Stimulated activated naive B cell treated with anti-CD40 and anti-IgM and Interleukin-4, amounts not matched to agents 10 μg/mL and 1 μg/mL and 100 μg/mL, for 72 hours (primary cell): ENCODE measurements at places on chromosomes 3 and 15.

GRCh38 chr15:52784799-52785671, 5.1 kb downstream of the ONECUT1 start:
- DNase-seq = no peak

DNA sequence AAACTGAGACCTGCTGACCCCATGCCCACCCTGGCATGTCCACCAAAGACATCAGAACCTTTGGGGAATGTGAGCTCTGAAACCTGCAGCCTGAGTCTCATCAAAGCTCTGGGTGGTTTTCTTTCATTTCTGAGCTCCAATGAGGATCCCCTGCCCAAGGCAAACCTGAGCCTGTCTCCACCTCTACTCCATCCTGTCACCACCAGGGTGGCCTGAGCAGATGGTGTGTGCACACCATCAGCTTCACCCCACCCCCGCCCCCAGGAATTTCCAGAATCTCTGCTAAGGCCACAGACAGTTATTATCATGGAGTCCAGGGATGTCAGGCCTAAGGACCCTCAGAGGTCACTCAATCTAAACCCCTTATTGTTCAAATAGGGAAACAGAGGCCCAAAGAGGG, 1.3 kb downstream of the XIRP1 start:
- DNase-seq = no peak

DNA sequence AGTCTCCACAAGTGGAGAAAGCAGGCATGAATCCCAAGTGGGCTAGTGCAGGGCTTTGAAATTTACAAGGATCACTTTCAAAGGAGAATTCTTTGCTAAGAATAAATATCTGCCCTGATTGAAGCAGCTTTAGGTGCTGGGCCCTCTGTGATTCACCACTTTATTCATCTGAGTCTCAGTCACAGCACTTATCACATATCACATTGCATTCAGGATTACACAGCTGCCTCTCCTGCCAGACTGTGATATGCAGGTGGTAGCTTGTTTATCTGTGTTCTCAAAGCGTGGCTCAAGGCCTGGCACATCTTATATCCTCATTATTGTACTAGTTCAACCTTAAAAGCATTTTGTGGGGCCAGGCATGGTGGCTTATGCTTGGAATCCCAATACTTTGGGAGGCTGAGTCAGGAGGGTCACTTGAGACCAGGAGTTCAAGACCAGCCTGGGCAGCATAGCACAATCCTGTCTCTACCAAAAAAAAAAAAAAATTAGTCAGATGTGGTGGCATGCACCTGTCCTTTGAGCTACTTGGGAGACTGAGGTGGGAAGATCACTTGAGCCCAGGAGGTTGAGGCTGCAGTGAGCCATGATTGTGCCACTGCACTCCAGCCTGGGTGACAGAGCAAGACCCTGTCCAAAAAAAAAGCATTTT, 156.9 kb upstream of the EIF1B start:
- DNase-seq = no peak

- DNase-seq = no peak
Observed at GRCh38 chr3:51500632-51501131, 867 bp upstream of the DCAF1 start.

DNA sequence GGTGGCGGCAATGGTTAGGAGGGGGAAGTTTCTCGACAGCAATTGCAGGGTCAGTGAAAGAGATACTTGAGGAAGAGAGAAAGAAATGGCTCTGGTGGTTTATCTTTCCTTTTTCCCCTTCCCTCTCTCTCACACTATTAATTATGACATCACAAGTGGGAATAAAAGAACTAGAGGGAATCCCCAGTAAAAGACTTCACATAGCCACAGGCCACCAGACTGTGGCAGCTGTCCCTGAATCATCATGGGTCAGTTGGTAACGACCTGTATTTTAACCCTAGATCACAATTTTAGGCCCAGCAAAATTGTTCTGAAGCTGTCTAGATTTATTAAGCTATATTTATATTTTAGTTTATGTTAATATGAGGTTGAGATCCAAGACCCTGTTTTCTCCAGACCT, 40.3 kb downstream of the MBNL1 start:
- no peak for DNase-seq

GRCh38 chr3:81829937-81830336, 68.5 kb upstream of the GBE1 start:
- no peak for DNase-seq

DNA sequence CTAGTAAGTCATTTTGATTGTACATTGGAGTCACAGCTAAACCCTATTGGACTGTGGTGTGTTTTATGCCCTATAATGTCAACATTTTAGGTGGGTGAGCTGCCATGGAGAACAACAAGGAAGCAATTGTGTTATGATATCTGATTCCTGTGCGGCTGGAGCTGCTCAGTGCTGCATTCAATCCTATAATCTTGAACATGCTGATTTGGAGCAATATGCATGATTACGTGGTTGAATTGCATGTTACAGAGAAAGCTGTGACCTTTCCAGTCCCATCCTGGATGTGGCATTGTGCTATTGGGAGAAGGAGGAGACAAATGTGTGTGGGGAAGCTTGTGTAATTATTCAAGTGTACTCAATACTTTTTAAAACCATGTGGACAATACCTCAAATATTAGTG, 20.1 kb upstream of the C3orf49 start:
- no peak for DNase-seq

DNA sequence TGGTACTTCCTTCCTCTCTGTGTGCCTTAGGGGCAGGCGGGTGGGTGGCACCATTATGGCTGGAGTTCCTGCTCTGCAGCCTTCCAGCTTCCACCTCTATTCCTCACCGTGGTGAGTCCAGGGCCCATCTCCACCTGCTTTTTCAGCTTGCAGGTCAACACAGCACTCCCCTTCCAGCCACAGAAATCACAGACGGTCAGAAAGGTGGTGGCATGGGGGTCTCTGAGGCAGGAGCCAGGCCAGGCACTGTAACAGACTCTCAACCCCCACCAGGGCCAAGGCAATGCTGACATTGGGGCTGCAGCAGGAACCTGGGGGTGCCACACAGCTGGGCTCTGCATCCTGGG, 16.6 kb downstream of the KLF15 start:
- no peak for DNase-seq

GRCh38 chr3:10757821-10758130, 58.3 kb upstream of the SLC6A11 start:
- DNase-seq = no peak

- no peak for DNase-seq
Observed at GRCh38 chr3:143122089-143122430, 2.5 kb downstream of the CHST2 start.

DNA sequence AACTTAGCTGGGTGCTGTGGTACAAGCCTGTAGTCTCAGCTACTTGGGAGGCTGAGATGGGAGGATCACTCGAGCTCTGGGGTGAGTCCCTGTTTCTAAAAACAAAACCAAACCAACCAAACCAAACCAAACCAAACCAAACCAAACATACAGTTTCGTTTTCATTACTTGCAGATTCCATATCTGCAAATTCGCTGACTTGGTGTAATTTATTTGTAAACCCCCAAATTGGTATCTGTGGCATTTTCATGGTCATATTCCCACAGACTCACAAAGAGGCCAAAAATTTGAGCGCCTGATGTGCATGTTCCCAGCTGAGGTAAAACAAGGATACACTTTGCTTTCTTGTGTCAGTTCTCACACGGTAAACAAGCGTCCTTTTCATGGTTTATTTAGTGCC, 1138.3 kb downstream of the ROBO1 start:
- DNase-seq = no peak

GRCh38 chr3:146581951-146582467, 23.1 kb downstream of the PLSCR5 start:
- DNase-seq = no peak

- no peak for DNase-seq
Observed at GRCh38 chr3:127473244-127474024, 117.1 kb downstream of the TPRA1 start.

- no peak for DNase-seq
Observed at GRCh38 chr15:41778521-41778920, 4.2 kb downstream of the MAPKBP1 start.

GRCh38 chr15:32898414-32898813, 180.6 kb downstream of the GREM1 start:
- DNase-seq = no peak

GRCh38 chr15:88627463-88627862, 6.3 kb downstream of the AEN start:
- DNase-seq = no peak

GRCh38 chr3:112846764-112847163, at the start of gene CD200R1L:
Gene CD200R1L, minus strand, starts transcription at chr3:112846864. Its CDS starts 17,497 bp downstream, at chr3:112829367.
- DNase-seq = no peak

- no peak for DNase-seq
Observed at GRCh38 chr15:75206803-75207617, 5.3 kb downstream of the C15orf39 start.

GRCh38 chr3:123138839-123139444, 62.8 kb upstream of the SEC22A start:
- DNase-seq = no peak

DNA sequence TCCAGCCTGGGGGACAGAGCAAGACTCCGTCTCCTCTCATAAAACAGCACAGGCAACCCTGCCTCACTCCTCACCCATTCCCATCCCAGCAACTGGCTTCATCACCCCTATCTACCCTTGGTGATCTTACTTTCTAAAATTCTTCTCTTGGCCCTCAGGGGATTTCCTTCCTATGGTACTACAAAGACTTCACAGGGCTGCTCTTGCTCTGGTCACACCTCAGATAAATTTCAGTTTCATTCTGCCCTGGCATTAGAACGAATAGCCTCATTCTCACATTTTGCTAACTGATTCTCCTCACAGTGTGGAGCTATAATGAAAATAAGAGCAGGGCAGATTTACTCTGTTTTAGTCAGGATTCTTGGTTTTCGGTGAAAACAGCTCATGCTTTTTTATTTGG, 22.1 kb upstream of the CRBN start:
- DNase-seq = no peak
